ENCODE measurements at places on chromosomes 3 and 15.

GRCh38 chr15:79970624-79971434 lies at the start of gene BCL2A1:
Gene BCL2A1 (minus strand): TSS chr15:79971196. CDS start chr15:79971119, 77 bp downstream.
- DNase-seq, result peak; percentile 52

DNA sequence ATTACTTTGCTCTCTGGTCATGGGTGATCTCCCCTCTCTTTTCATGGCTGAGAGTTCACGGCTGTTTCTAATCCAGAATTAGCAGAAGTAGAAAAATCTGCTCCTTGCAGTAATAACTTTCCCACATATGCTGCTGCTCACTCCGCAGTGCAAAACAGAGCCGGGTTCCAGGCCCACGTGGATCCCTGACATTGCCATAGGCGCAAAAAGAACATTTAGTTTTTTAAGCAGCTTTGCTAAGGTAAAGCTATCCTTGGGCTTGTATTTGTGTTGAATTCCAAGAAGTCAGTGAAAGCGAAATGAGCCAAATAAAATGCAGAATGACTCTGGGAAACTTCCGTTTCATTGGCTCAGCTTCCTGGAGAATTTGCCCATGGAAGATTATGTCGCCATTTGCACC lies 633.7 kb upstream of the SUCLG2 start:
- no peak for DNase-seq

DNA sequence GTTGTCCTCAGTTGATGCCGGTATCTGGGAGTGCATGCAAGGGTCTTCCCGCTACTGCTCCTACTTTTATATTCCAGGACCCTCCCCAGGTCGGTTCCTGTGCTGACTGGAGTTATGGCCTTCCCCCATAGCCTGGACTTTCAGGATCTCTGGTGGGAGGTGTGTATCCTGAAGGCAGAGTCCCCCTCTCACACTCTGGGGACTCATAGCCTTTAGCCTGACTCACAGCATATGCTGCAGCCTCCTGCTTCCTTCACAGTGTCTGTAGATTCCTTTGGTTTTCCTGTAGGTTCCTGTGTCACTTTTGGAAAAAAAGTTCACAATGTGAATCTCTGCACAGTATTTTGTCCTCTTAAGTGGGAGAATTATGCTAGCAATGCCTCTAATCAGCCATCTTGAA lies 180.6 kb upstream of the RBMS3 start:
- DNase-seq, result no peak

DNA sequence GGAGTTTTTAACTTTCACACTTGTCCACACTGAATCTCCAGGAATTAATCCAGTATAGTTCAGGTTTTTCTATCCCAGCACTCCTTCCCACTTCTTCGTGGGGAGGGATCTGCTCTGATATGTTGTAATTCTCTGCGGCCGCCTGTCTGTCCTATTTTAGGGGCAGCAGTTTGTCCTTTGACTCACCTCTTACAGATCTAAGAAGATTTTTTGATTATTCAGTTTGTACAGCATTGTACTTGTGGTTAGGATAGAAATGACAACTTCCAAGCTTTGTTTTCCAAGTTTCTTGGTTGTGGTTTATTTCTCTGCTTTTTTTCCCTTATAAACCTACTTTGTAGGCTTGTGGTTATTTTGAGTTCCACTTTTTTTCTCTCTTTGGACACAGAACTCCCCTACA lies 601.7 kb downstream of the SI start:
- DNase-seq, result no peak

DNA sequence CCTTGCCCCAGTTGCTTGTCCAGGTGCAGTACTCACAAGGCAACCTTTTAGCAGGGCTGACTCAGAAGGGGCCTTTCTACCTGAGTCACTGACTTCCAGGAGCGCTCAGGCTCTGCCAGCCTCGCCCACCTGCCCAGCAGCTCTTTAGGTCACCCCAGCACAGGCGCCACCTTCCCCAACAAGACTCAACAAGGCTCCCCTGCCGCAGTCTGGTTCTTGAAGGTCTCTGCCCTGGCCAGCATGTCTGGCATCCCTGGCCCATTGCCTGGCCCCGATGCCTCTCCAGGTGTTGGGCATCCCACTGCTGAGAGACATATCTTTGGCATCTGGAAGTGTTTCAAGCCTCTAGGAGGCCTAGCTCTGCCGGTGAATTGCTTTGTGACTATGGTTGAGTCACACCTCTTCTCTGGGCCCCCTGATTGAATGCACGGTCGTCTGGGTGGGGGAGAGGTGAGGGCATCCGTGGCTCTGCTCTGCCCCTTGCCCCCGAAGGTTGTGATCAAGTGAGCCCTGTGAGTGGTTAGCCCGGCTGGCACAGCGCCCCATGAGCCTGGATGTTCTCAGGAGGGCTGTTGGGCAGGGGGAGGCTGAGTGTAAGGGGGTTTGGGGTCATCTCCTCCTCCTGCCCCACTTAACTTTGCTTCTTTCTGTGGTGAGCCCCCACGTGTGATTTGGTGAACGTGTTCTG lies 21.6 kb downstream of the SNX33 start:
- DNase-seq, result no peak
